ENCODE measurements at places on chromosomes 3 and 15.

GRCh38 chr3:50264964-50265485 lies 3.9 kb upstream of the SEMA3B start:
- no peak for DNase-seq

- no peak for DNase-seq
Observed at GRCh38 chr3:43892061-43892460, 201.3 kb downstream of the ABHD5 start.

- DNase-seq, result no peak
Observed at GRCh38 chr15:45759936-45760335, 125.1 kb downstream of the SQOR start.

DNA sequence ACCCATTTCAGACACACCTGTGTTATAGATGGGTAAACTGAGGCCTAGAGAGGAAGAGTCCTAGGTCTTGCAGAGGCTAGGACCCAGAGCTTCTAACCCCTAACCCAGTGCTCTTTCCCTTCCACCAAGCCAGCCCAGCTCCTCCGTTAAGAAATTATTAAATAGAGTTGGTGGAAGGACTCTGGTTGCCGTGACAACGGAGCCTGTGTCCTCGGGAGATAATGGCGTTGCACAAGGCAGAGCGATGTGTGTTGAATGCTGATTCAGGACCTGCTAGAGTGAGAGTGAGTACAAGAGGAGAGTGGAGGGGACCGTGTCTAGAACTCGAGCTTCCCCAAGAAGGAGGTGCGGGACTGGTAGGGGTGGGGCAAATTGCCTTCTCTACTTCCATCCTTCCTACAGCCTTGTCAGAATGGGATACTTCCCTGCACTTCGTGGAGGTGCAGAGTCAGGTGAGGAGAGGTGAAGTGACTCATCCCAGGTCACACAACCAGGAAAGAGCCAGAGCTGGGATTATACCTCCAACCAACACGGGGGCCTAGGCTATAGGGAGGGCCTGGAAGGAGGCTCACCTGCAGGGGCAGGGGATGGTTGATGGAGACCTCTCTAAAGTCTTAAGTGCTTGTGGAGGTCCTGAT lies 8.6 kb downstream of the SLC6A1 start:
- no peak for DNase-seq

DNA sequence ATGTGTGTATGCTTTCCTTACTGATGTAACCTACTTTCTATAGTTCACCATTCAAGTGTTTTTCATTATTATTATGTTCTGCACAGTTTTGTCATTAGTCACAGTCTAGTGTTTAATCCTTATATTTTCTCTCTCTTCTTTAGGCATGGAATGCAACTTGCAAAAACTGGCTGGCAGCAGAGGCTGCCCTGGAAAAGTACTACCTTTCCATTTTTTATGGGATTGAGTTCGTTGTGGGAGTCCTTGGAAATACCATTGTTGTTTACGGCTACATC lies 6.9 kb downstream of the SUCNR1 start:
- DNase-seq, result no peak

DNA sequence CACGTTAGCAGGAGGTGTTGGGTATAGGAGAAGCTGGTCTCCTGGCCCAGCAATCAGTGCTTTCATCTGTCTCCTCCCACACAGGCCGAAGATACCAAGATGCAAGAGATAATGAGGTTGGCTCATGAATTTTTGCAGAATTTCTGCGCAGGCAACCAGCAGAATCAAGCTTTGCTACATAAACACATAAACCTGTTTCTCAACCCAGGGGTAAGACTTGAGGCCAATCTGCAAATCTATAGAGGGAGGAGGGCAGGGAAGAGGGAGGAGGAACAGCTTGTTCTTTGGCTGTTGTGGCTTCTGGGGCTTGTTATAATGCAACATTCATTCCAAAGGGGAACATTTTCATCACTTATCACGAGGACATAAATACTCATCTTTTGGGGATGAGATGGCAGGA lies 195.3 kb downstream of the ITPR1 start:
- no peak for DNase-seq

DNA sequence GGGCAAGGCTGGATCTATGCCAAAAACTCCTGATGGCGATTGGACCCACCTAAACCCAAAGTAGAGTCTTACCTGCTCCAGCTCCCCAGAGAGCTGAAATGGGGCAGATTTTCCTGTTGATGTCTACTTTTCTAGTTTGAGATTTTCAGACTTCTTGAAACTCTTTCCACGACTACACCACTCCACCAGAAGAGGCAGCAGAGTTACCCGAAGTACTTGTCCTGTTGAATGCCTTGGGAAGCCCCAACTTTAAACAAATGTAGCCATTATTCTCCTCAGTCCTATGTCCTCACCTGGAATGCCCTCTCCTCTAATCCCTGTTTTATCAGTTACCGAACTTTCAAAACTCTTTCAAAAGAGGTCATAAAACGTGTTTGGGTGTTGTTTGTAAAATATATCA lies 843.8 kb downstream of the VGLL3 start:
- DNase-seq, result no peak

GRCh38 chr3:155356594-155357370 lies 63.3 kb upstream of the STRIT1 start:
- DNase-seq, result no peak
